Cardiac muscle cell (in vitro differentiated cells and primary cell): ENCODE measurements at places on chromosomes 11 and 22. TPM values are rescaled to one million over a fixed set of nuclear protein-coding genes. Genes with fewer than 3 reads are reported as not detected.

GRCh38 chr22:40928657-40929056, 22.5 kb upstream of the RBX1 start:
- H3K27ac ChIP-seq, result peak overlapping the region; percentile 61
- DNase-seq, result peak; percentile 42
- H3K4me3 ChIP-seq, result no peak overlapping the region
- H3K4me1 ChIP-seq, result peaks cover 12% of the 10 kb centered on the region
- peaks cover 21% of the 10 kb centered on the region for H3K36me3 ChIP-seq

- H3K36me3 ChIP-seq, result no peaks in the 10 kb centered on the region
- no peaks in the 10 kb centered on the region for H3K27me3 ChIP-seq
- no peak overlapping the region for H3K27ac ChIP-seq
- H3K4me1 ChIP-seq, result no peaks in the 10 kb centered on the region
- DNase-seq, result no peak
These were observed 47.7 kb upstream of the GAB2 start for GRCh38 chr11:78465169-78465942.

Gene GAL3ST3
- 25.5 and 38.6 TPM in 2 replicates for total RNA-seq

Gene ART5
- total RNA-seq, result 44.9 and 49.9 TPM in 2 replicates

Gene OR56A1
- 0.18 TPM in 1 of 2 replicates, not detected in the other for total RNA-seq

DNA sequence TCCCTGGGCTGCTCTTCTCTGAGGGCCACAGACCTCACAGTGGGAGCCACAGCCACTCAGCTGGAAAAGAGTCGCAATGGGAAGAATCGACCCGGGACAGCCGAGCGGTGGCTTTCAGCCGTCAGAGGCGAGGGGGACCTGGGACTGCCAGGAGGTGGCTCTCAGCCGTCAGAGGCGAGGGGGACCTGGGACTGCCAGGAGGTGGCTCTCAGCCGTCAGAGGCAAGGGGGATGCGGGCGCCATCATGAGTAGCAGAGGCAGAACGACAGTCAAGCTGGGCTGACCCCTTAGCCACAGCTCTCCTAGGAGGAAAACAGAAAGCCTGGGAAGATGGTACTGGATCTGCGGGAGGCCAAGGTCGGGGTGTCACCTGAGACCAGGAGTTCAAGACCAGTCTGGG, 14.9 kb upstream of the MUC2 start:
- H3K36me3 ChIP-seq, result no peaks in the 10 kb centered on the region
- no peak overlapping the region for H3K27ac ChIP-seq
- no peak for DNase-seq
- H3K27me3 ChIP-seq, result no peaks in the 10 kb centered on the region
- no peaks in the 10 kb centered on the region for H3K4me1 ChIP-seq

Gene FOLH1
- total RNA-seq, result 0.53 TPM in 1 of 2 replicates, not detected in the other

GRCh38 chr11:45391168-45391850, 105.2 kb upstream of the SYT13 start:
- H3K4me3 ChIP-seq, result no peak overlapping the region
- no peak overlapping the region for H3K27ac ChIP-seq
- H3K36me3 ChIP-seq, result no peaks in the 10 kb centered on the region
- H3K27me3 ChIP-seq, result peaks cover 2% of the 10 kb centered on the region
- DNase-seq, result no peak
- H3K4me1 ChIP-seq, result no peaks in the 10 kb centered on the region

Gene OR51B2
- total RNA-seq, result 1.6 TPM in 1 of 2 replicates, not detected in the other

Gene SPDYC
- 0.24 TPM in 1 of 2 replicates, not detected in the other for total RNA-seq

- H3K36me3 ChIP-seq, result no peaks in the 10 kb centered on the region
- DNase-seq, result no peak
- no peak overlapping the region for H3K4me3 ChIP-seq
- H3K27ac ChIP-seq, result no peak overlapping the region
These were observed 34.5 kb downstream of the ELF5 start for GRCh38 chr11:34478845-34479663.

- H3K4me1 ChIP-seq, result no peaks in the 10 kb centered on the region
- H3K36me3 ChIP-seq, result peaks cover 16% of the 10 kb centered on the region
- no peaks in the 10 kb centered on the region for H3K27me3 ChIP-seq
- H3K27ac ChIP-seq, result no peak overlapping the region
- no peak for DNase-seq
These were observed 20.9 kb downstream of the INCENP start for GRCh38 chr11:62144641-62145255.
